Activated CD8-positive, alpha-beta T cell treated with anti-CD3 and anti-CD28 coated beads for 36 hours (primary cell): ENCODE measurements at places on chromosomes 3 and 15. TPM values are rescaled to one million over a fixed set of nuclear protein-coding genes. Genes with fewer than 3 reads are reported as not detected.

DNA sequence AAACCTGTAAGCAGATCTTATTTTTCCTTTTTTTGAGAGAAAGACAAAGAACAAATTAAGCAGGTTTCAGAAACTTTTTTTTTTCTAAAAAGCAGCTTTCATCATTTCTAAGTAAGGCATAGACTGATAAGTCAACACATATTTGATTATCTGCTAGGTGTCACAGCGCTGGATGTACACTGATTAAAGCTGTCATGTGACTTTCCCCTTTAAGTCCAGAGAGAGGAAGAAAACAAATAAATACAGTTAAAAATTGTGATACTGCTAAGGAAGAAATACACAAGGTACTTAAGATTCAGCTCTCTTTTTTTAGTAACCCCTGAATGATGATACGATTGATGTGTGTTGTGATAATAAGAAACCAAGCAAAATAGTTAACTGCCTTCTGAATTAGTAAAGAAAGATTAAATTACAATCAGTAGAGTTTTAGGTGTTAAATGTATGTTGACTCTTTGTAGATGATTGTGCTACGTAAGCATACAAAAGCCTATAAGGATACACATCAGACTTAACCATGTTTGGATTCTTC, 2.8 kb downstream of the GLCE start:
- DNase-seq, result no peak

DNA sequence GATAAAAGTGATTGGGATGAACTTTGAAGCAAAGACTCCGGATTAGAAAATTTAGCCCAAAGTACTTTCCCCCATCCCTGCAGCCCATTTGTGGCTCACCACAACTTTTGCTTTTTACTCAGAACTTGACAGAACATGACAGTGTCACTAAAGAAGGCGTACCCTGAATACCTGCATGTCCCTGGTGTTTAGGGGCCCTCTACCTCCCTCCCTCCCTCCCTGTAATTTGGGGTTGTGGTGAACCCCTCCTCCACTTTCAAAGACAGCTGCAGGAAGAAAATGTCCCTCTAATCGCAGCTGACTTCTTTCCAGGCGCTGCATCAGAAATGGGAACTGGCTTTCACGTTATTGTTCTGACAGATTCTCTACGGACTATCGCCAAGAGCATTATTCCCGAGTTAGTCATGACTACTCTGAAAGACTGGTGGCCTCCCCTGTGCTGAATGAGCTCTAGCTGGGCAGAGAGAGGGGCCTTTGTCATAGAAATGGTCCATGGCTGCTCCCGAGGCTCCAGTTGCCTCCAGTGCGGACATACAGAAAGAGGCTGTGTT, 93.2 kb upstream of the ARHGEF3 start:
- DNase-seq, result peak; percentile 73

GRCh38 chr3:117141812-117142211, 432.2 kb downstream of the TUSC7 start:
- DNase-seq, result no peak

- DNase-seq, result no peak
Measured at GRCh38 chr15:101213147-101213546, 38.7 kb downstream of the CHSY1 start.

DNA sequence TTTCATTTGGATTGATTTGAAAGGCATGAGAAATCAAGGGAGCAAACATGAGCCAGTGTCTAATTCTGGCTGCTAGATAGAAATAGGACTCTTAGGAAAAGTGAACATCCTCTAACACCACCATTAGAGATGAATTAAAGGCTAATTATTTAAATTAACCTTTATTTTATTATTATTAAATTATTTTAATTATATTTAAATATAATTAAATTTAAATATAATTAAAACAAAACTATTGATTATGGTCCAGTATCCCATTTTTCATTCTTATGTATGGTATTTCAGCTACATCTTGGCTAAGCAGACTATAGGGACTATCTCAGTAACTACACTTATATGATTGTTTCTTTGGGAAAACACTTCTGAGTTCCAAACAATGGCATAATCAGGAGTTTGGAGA, 904.8 kb downstream of the NAALADL2 start:
- DNase-seq, result no peak

GRCh38 chr3:33313331-33313730, 36.1 kb downstream of the FBXL2 start:
- DNase-seq, result no peak

Gene IMPG2
- 0.13 TPM for total RNA-seq
